ENCODE measurements at places on chromosomes 3 and 15. TPM values are rescaled to one million over a fixed set of nuclear protein-coding genes. Genes with fewer than 3 reads are reported as not detected.
A peak's percentile ranks its signal among the peaks of the same experiment; 100 is the strongest.

Gene ZDHHC23
- total RNA-seq: 1.9 TPM

Gene SIDT1
- not detected for total RNA-seq

Gene KIF23
- 64.7 TPM for total RNA-seq

Gene KLHL6
- 14.8 TPM for total RNA-seq

DNA sequence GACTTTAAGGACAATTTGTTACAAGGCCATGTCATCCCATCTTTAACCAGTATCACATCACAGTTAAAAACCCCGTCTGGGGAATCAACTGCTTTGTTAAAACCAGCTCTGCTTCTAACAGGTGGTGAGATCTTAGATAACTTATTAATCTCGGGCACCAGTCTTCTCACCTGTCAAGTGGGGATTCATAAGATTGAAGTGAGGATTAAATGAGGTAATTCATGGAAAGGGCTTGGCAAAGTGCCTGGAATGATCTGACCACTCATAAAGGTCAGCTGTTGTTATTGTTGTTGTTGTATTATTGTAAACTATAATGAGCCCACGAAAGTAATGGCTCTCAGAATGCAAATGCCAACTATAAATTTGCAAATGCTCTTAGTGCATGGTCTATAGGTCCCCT is 30.1 kb upstream of the SLC24A5 start:
- no peaks in the 10 kb centered on the region for H3K36me3 ChIP-seq
- H3K4me3 ChIP-seq: no peak overlapping the region
- no peaks in the 10 kb centered on the region for H3K27me3 ChIP-seq
- H3K27ac ChIP-seq: no peak overlapping the region
- no peaks in the 10 kb centered on the region for H3K4me1 ChIP-seq

DNA sequence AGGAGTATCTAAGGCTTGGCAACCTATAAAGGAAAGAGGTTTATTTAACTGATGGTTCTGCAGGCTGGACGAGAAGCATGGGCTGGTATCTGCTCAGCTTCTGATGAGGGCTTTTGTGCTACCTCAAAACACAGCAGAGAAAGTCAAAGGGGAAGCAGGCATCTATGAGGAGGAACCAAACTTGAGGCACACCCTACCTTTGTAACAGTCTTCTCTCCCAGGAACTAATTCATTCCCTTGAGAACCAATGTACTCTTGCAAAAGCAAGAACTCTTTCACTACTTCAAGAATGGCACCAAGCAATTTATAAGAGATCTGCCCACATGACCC is 109.0 kb downstream of the CGGBP1 start:
- no peak overlapping the region for H3K27ac ChIP-seq
- no peaks in the 10 kb centered on the region for H3K4me1 ChIP-seq
- H3K27me3 ChIP-seq: no peaks in the 10 kb centered on the region
- H3K36me3 ChIP-seq: no peaks in the 10 kb centered on the region
- DNase-seq: no peak

DNA sequence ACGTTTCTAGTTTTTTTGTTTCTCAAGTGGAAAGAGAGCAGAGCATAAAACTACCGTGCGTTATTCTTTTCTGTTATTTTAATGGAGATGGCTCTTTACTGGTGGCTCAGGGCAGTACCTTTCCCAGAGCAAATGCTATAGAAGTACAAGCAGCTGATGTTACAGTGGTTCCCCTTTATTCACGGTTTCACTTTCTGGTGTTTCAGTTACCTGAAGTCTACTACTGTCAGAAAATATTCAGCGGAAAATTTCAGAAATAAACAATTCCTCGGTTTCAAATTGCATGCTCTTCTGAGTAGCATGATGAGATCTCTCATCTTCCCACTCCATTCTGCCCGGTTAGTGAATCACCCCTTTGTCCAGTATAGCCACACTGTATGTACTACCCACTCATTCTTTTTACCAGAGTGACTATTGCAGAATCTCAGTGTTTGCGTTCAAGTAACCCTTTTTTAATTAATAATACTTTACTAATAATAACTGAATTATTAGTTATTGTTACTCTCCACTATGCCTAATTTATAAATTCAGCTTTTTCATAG is 597.5 kb upstream of the ROBO2 start:
- H3K36me3 ChIP-seq: no peaks in the 10 kb centered on the region
- no peak overlapping the region for H3K27ac ChIP-seq
- H3K4me1 ChIP-seq: no peaks in the 10 kb centered on the region
- H3K27me3 ChIP-seq: no peaks in the 10 kb centered on the region

DNA sequence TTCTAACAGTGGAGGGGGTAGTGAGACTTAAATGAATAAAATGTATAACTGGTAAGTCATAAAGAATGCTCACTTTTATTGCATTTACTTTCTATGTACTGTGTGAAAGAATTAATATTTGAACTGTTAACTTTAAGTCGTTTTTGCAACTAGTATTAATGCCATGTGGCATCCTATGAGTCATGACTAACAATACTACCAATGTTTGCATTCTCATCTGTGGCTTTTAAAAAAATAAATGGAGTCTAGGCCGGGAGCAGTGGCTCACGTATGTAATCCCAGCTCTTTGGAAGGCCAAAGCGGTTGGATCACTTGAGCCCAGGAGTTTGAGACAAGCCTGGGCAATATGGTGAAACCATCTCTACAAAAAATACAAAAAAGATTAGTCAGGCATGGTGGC is 5.2 kb downstream of the C3orf49 start:
- no peaks in the 10 kb centered on the region for H3K36me3 ChIP-seq
- H3K27ac ChIP-seq: no peak overlapping the region
- peaks cover 3% of the 10 kb centered on the region for H3K4me1 ChIP-seq
- H3K4me3 ChIP-seq: no peak overlapping the region
- H3K27me3 ChIP-seq: no peaks in the 10 kb centered on the region
- DNase-seq: peak; percentile 17

GRCh38 chr3:169345662-169346331 is 317.7 kb downstream of the MECOM start:
- no peaks in the 10 kb centered on the region for H3K27me3 ChIP-seq
- H3K27ac ChIP-seq: no peak overlapping the region
- no peak overlapping the region for H3K4me3 ChIP-seq
- H3K36me3 ChIP-seq: peaks cover 2% of the 10 kb centered on the region
- DNase-seq: no peak

- peaks cover 8% of the 10 kb centered on the region for H3K36me3 ChIP-seq
- no peaks in the 10 kb centered on the region for H3K27me3 ChIP-seq
- no peak for DNase-seq
- H3K4me3 ChIP-seq: no peak overlapping the region
Measured at GRCh38 chr3:46922426-46922825, 44.9 kb downstream of the PTH1R start.

DNA sequence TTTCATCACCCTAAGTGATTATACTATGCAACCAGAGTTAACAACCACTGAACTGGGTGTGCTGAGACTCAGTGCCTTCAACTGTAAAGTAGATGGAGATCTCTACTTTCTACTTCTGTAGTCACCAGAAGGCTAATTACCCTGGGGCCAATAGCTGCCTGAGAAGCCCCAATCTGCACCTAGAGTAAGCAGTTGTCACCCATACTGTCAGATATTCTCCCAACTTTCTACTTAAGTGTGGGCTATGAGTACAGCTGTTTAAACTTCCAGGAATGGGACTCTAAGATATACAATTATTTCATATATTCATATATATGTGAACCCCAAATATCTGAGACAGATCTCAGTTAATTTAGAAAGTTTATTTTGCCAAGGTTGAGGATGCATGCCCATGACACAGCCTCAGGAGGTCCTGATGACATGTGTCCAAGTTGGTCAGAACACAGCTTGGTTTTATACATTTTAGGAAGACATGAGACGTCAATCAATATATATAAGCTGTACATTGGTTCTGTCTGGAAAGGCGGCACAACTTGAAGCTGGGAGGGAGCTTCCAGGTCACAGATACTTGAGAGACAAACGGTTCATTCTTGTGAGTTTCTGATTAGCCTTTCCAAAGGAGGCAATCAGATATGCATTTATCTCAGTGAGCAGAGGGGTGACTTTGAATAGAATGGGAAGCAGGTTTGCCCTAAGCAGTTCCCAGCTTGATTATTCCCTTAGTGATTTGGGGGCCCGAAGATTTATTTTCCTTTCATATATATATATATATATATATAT is 41.9 kb downstream of the CCNL1 start:
- H3K27me3 ChIP-seq: no peaks in the 10 kb centered on the region
- peaks cover 17% of the 10 kb centered on the region for H3K4me1 ChIP-seq
- no peak overlapping the region for H3K27ac ChIP-seq
- no peak overlapping the region for H3K4me3 ChIP-seq

- H3K36me3 ChIP-seq: no peaks in the 10 kb centered on the region
- H3K4me3 ChIP-seq: no peak overlapping the region
- no peaks in the 10 kb centered on the region for H3K27me3 ChIP-seq
- no peak overlapping the region for H3K27ac ChIP-seq
- H3K4me1 ChIP-seq: no peaks in the 10 kb centered on the region
Measured at GRCh38 chr3:122826278-122826677, 31.4 kb downstream of the SLC49A4 start.

DNA sequence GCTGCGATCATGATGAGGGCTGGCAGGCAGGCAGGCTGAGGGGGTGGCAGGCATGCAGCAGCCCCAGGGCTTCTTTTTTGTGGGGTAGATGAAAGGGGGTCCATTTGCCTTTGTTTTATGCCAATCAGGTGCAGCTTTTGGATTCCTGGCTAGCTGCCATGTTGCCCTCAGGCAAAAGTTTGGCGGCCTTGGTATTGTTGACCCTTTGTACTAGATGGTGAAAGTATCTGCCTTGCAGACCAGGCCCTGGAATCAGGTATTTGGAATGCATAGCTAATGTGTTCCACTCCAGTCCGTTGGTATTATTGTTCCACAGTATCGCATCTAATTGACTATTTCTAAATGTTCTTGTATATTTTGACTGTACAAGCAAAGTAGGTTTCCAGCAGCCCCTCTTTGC is 35.0 kb downstream of the EEFSEC start:
- H3K4me1 ChIP-seq: no peaks in the 10 kb centered on the region
- no peak for DNase-seq
- no peak overlapping the region for H3K4me3 ChIP-seq
- H3K27ac ChIP-seq: no peak overlapping the region
- H3K36me3 ChIP-seq: no peaks in the 10 kb centered on the region
- no peaks in the 10 kb centered on the region for H3K27me3 ChIP-seq

GRCh38 chr3:131658771-131659170 is 156.0 kb upstream of the MRPL3 start:
- no peaks in the 10 kb centered on the region for H3K36me3 ChIP-seq
- H3K27ac ChIP-seq: no peak overlapping the region
- no peak overlapping the region for H3K4me3 ChIP-seq
- no peaks in the 10 kb centered on the region for H3K4me1 ChIP-seq
- no peak for DNase-seq

DNA sequence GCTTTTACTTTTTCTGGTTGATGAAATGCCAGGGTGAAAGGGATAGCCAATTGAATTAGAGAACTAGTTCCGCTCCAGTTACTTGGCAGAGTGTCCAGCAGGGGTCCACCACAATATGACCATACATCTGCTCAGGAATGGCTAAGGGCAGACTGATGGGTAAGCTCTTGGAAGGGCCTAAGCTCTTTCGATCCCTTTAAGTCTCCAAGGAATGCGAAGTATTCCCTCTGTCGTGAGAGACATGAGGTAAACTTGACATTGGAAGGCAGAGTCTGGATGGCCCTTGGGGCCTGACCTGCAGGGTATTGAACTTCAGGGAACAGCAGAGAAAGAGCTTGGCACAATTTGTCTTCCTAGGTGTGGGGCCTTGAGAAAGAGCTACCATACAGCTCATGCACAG is 805.8 kb downstream of the PLOD2 start:
- no peaks in the 10 kb centered on the region for H3K4me1 ChIP-seq
- DNase-seq: no peak
- no peaks in the 10 kb centered on the region for H3K27me3 ChIP-seq

- no peaks in the 10 kb centered on the region for H3K36me3 ChIP-seq
- H3K27ac ChIP-seq: no peak overlapping the region
- DNase-seq: peak; percentile 29
- no peak overlapping the region for H3K4me3 ChIP-seq
- no peaks in the 10 kb centered on the region for H3K27me3 ChIP-seq
Measured at GRCh38 chr15:39511916-39512260, 69.0 kb upstream of the THBS1 start.

DNA sequence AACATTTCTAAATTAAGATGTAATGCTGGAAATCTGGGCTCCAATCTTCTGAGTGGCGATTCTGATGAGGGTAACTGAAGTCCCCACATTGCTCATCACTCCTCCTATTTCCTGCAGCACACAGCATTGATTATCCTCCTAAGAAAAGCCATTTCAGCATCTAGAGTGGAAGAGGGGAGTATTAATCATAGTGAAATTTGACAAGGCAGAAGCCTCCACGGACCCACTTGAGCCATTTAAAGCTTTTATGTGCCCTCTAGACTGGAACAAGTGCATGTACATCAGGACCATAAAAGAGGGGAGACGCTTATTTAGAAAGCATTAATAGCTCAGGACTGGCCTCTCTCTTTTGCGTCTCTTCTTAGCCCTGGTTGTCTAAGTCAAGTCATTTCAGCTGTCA is 25.8 kb downstream of the AQP9 start:
- H3K4me3 ChIP-seq: no peak overlapping the region
- DNase-seq: no peak
- no peak overlapping the region for H3K27ac ChIP-seq

GRCh38 chr15:67863442-67863987 is 23.7 kb upstream of the RNU6-1 start:
- H3K4me1 ChIP-seq: no peaks in the 10 kb centered on the region
- H3K27me3 ChIP-seq: peaks cover 9% of the 10 kb centered on the region
- no peak overlapping the region for H3K27ac ChIP-seq
- peak; percentile 65 for DNase-seq
- no peaks in the 10 kb centered on the region for H3K36me3 ChIP-seq
- no peak overlapping the region for H3K4me3 ChIP-seq

DNA sequence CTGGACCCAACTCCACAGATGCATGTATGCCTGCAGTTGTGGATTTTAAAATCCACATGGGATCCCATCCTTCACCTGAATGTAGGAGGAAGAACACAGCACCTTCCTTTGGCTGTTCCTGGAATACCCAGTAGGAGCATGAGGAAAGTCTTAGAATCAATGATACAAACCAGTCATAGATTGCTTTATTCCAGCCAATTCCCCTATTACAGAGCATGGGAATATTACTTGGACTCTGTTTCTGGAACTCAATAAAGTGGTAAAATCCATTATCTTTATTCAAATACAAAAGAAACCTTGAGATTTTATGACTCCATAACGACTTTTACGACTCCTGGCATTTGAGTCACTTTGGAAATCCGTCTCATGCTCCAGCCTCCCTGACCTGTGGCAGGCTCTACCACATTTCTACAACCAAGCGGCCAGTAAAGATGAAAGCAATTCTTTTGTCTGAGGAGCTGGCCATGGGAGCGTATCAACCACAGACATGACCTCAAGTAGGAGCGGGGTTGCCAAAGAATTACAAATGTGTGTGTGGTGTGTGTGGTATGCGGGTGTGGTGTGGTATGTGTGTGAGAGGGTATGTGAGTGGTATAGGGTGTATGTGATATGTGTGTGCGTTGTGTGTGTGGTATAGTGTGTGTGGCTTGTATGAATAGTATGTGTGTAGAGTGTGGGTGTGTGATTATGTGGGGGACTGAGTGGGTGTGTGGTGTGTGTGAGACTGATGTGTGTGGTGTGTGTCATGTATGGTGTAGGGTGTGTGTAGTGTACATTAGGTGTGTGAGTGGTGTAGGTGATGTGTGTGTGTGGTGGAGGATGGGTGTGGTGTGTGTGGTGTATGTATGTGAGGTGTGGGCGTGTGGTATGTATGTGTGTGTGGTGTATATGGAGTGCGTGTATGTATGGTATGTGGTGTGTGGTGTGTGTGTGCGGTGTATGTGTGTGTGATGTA is 40.0 kb downstream of the ARRDC4 start:
- H3K36me3 ChIP-seq: no peaks in the 10 kb centered on the region
- no peak for DNase-seq

GRCh38 chr3:3089017-3089416 is 21.2 kb downstream of the IL5RA start:
- no peak overlapping the region for H3K27ac ChIP-seq
- no peak overlapping the region for H3K4me3 ChIP-seq
- H3K36me3 ChIP-seq: no peaks in the 10 kb centered on the region
- H3K27me3 ChIP-seq: no peaks in the 10 kb centered on the region
